CD4-positive, alpha-beta T cell treated with Interleukin-6 for 4 hours (primary cell): ENCODE measurements at places on chromosomes 13 and 19.
A peak's percentile ranks its signal among the peaks of the same experiment; 100 is the strongest.

- peak; percentile 56 for DNase-seq
Observed at GRCh38 chr19:13104848-13105711, 2.4 kb upstream of the LYL1 start.

DNA sequence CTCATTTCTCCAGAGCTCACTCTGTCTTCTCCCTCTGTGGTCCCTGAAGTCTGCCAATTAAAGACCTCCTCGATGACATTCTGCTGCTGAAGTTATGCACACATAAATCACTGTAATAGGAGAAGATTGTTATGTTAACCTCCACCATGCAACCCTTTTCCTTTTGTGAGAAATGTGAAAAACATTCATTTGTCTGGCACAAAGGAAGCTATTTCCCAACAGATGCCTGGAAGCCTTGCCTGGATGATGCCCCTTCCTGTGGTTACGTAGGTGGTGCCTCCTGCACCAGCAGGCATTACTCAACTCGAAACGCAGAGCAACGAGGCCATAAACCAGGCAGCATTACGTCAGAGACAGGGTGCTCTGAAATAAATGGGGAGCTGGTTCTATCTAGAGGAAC lies 327.4 kb upstream of the ZNF507 start:
- no peak for DNase-seq

GRCh38 chr19:33796164-33796875 lies at the start of gene KCTD15:
KCTD15 (plus strand) TSS chr19:33796870; CDS start chr19:33800455, 3,585 bp downstream.
- DNase-seq, result peak; percentile 21

DNA sequence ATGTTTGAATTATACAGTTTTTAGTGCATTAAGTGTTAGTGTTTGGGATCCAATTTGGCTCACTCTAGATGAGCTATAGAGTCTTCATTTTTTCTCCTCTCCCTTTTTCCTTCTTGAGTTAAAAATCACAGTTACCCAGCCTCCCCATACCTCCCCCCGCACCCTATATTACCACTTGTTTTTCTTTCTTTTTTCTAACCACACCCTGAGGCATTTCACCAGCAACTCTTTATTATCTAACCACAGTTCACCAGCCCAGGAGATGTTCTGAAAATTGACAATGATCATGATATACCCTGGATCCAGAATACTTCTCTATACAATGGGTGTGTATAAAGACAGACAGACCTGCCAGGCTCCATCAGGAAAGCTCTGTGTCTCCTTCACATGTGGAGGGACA lies 86.5 kb upstream of the UBL3 start:
- DNase-seq, result peak; percentile 6

DNA sequence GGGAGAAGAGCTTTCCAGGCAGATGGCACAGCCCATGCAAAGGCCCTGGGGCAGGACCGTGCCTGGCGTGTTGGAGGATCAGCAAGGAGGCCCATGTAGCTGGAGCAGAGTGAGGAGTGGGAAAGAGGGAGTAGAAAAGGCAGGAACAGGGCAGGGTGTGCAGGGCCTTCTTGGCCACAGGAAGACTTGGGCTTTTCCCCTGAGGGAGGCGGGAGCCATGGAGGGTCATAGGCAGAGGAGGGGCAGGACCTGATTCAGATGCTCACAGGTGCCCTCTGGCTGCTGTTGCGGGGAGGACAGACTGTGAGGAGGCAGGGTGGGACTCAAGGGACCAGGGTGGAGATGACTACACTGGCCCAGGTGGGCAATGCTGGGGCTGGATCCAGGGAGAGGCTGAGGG lies 13.8 kb upstream of the PTPRS start:
- no peak for DNase-seq

- DNase-seq, result peak; percentile 71
Observed at GRCh38 chr19:23283925-23284324, 33.7 kb upstream of the ZNF724 start.

GRCh38 chr19:13981467-13981866 lies 24.7 kb downstream of the RFX1 start:
- DNase-seq, result no peak

GRCh38 chr13:22141716-22142115 lies 470.8 kb downstream of the FGF9 start:
- no peak for DNase-seq

- DNase-seq, result no peak
Observed at GRCh38 chr13:85099245-85099644, 700.0 kb downstream of the SLITRK6 start.

GRCh38 chr13:35724446-35724845 lies 248.0 kb upstream of the MAB21L1 start:
- DNase-seq, result no peak

DNA sequence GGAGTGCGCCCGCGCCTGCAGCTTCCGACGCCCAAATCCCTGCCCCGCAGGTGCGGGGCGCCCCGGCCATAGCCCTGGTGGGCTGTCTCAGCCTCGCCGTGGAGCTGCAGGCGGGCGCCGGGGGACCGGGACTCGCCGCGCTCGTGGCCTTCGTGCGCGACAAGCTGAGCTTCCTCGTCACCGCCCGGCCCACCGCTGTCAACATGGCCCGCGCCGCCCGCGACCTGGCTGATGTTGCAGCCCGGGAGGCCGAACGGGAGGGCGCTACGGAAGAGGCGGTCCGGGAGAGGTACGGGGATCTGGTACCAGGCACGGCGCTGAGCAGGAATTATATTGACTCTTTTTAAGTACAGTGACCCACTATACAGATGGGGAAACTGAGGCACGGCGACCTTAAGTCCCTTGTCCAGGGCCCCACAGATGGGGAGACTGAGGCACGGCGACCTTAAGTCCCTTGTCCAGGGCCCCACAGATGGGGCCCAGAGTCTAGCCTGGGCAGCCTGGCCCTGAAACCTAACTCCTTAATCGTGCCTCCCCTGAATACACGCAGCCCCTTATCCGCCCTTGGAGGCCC lies 586 bp downstream of the MRI1 start:
- peak; percentile 57 for DNase-seq

DNA sequence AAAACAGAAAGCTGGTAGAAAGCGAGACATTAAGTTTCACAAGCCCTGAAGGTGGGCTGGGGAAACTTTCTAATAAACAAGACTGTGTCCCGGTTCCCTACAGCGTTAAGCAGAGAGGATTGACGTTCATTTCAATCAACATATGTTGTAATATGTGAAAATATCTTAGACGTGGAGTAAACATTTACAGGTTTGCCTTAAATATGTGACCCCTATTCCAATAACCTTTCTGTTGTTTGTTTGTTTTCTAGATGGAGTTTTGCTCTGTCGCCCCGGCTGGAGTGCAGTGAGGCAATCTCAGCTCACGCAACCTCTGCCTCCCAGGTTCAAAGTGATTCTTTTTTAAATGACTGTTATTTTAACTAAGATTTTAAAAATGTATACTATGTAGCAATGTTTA lies 526.2 kb downstream of the SUCLA2 start:
- DNase-seq, result no peak

- no peak for DNase-seq
Observed at GRCh38 chr13:49533591-49534269, 38.0 kb downstream of the PHF11 start.

- no peak for DNase-seq
Observed at GRCh38 chr13:111066544-111066943, 48.6 kb upstream of the ARHGEF7 start.

- no peak for DNase-seq
Observed at GRCh38 chr13:73421310-73421912, 362.6 kb downstream of the KLF5 start.
